Kidney glomerular epithelial cell (primary cell): ENCODE measurements at places on chromosomes 5 and 9.

GRCh38 chr9:37292896-37293295 lies 129.6 kb upstream of the GRHPR start:
- DNase-seq = no peak

DNA sequence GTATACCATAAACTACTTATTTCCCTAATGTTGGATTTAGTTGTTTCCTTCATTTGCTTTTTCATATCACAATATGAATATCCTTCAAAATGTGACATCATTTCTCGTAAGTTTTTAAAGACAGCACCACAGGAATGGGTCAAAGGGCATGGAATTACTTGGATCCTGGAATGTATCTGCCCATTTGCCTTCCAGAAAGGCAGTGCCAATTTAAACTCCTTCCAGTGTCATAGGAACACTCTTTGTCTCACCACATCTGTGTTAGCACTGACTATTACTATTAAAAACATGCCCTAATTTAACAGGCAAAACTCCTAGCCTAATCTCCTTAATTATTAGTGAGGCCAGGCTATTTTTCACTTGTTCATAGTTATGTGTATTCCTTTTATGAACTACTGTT lies 58.0 kb downstream of the SPTLC1 start:
- DNase-seq = no peak

DNA sequence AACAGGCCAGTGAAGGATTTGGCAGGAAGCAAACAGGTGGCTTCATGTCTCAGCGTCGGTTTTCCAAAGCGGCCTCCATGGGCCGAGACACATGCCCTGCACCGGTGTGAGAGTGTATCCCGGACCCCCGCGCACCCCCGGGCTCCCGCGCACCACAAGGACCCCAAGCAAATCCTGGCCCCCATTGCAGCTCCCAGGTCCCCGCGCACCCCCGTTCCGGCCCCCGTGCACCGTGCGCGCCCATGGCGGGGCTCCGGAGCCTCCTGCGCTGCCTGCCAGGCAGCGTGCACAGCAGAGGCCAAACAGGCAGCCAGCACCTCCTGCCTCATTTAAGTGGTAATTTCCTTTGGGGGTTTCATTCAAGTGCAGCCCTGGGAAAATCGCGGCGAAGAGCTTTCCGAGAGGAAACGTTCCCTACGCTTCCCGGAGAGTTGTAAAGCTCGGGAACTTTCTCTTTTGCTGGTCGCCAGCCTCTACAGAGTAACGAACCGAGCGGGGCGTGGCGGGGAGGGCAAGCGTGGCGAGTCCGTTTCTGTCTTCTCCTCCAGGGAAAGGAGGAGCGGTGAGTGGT lies 145.5 kb upstream of the SLC24A2 start:
- DNase-seq = peak; percentile 2

GRCh38 chr9:78218890-78219289 lies 17.0 kb upstream of the CEP78 start:
- no peak for DNase-seq

DNA sequence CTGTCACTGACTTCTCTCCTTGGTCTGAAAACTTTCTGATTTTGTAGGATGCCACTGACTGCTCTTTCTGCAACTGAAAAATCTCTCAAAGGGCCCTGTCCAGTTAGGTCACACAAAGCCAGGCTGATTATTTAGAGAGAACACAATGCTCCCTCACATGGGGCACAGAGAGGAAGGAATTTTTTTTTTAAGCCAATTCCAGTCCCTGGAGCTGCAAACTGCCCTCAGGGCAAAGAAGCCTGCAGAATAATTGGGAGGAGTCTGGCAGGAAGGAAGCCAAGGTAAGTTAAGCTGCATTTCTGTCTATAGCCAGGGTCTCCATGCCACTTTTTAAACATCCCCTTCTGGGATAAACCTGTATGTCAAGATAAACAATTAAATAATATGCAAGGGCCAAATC lies 305.5 kb downstream of the ZSWIM6 start:
- no peak for DNase-seq

- no peak for DNase-seq
These were observed 328.2 kb downstream of the SH3GL2 start for GRCh38 chr9:17906841-17907778.

GRCh38 chr9:114484854-114485443 lies 20.3 kb downstream of the WHRN start:
- no peak for DNase-seq

GRCh38 chr5:573976-574375 lies 38.2 kb upstream of the CEP72 start:
- DNase-seq = no peak

GRCh38 chr5:151093476-151093889 lies 12.6 kb upstream of the TNIP1 start:
- DNase-seq = peak; percentile 80

GRCh38 chr5:136020383-136021015 lies 8.3 kb upstream of the TGFBI start:
- DNase-seq = peak; percentile 84

DNA sequence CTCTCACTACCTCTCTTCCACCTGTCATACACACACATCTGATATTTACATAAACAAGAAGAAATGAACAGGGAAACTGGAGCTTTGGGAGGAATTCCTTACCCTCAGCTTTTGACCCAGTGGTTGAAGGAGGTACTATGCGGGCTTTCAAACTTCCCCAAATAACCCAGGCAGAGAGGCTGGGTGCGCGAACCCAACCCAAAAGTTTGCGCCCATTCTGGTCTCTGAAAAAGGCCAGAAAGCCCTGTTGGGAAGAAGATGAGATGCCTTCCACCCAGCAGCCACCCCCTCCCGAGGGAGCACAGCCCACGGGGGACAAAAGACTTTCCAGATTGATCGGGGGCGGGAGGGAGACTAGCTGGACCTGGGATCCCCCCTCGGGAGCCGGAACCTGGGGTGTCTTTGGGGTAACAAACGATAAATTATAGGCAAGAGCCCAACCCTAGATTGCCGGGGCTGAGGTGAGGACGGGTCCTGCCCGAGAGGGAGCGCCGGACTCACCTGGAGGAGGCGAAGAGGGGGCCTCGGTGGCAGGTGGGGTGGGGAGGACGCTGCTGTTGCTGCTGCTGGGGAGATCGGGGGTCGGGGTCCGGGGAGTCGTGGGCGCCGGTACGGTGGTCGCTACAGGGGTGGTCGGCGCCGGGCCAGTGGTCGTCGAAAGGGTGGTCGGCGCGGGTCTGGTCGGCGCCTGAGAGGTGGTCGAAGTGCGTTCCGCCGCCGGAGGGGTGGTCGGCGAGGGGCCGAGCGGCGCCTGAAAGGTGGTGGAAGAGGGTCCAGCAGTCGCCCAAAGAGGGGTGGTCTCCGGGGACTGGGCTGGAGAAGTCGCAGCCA lies 798 bp downstream of the MEGF9 start:
- DNase-seq = no peak

DNA sequence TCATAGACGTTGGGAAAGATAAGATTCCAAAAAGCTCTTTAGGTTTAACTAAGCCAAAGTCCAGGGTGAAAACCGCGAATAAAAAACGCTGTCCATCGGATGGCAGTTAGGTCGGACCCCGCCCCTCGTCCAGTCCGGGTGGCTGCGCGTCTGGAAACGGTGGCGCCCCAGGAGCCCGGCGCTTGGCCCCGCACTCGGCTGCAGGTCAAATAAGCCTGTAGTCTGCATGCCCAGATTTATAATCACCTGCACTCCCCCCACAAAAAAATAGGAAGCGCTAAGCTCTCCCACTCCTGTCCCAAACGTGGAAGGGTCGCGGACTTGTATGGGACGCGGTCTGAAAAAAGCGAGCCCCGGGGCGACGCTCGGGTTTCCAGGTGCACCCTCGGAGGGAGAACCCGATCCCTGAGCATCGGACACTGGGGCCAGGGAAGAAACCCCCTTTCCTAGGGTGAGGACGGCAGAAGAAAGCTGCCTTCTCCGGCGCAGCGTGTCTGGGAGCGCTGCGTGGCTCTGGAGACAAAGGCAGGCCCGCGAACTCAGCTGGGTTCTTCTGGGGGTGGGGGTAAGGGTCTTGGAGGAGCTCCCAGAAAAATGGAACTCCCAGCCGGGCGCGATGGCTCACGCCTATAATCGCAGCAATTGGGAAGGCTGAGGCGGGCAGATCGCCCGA lies 923 bp upstream of the ZBTB5 start:
- peak; percentile 70 for DNase-seq

DNA sequence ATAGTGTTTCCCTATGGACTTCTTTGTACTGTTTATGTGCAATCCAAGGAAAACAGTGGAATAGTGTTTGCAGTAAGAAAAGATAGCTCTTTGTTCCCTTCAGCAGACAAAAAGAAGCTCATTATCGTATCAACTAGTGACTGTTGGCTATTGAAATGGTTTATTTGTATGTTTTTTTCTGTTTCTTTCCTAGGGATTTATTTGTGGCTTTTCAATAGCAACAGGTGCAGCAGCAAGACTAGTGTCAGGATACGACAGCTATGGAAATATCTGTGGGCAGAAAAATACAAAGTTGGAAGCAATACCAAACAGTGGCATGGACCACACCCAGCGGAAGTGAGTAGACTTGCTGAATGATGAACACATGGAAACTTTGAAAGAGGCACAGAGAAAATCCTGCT lies 65.1 kb downstream of the SLC44A1 start:
- DNase-seq = no peak

- DNase-seq = peak; percentile 59
These were observed 50.9 kb upstream of the CEMIP2 start for GRCh38 chr9:71819115-71819739.

- no peak for DNase-seq
These were observed 122.7 kb upstream of the LMX1B start for GRCh38 chr9:126490871-126491567.

DNA sequence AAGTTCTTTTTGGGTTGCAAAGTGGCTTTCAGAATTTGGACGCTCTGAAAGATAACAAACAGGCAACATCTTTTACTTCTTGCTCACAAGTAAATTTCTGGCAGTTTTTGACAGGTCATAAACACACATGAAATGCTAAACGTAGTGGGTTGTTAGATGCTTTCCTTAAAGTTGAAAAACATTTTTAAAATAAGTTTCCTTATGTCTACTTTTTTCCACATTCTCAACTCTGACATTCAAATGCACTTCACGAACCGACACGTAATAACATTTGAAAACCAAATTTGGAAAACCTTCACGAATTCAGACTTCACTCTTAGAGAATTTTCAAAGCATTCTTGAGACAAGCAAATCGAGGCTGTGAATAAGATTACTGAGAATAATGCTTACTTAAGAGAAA lies 26.9 kb downstream of the MTX3 start:
- no peak for DNase-seq

DNA sequence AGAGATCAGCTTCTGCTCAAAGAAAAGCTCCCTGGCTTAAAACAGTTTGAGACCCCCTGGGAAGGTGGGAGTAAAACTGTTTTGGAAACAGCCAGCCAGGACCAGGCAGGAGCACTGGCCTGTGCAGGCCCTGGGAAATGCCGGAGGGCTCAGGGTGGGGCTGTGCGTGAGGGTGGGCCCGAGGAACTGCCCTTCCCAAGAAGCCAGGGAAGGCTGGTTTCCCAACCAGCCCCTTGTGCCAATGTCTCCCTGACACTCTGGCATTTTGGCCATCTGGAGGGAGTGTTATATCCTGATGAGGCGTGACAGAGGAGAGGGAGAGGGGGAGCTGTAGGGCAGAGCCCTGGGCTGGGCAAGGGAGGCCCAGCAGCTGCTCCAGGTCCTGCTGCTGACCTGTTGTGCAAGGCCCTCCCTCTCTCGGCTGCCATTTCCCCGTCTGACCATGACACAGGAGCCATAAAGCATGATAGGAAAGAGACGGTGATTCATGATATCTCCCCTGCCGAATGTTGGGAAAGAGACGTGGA lies 16.1 kb downstream of the OLFML2A start:
- peak; percentile 33 for DNase-seq

GRCh38 chr5:41625571-41625970 lies 115.2 kb upstream of the PLCXD3 start:
- DNase-seq = no peak

DNA sequence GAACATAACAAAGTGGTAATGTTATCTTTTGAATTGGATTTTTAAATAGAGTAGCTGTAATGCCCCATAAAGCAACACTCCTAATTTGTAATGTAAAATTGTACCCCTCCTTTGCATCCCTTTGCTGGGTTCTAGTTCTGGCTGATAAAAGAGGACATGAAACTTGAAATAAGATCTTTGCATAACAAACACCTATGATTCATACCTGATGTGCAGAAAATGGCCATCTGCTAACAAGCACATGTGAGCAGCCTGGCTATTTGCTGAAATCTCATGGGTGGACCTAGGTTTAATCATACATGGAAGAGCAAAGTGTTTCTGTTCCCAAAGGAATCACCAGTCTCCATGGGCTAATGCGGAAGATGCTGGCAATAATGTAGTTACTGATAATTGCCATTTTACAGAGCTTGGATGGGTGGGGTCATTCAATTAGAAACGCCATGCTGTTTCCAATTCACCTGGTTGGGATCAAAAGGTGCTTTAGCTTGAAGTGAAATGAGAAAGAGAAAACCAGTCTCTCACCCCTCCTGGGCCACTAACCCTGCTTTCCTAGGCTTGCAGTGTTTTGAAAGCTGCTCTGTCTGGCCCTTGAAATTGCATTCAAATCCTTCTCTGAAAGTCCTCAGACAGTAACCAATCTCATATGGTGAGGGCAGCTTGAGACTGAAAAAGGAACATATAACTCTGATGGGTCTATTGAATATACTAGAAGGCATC lies 585.1 kb downstream of the TLE4 start:
- DNase-seq = no peak

GRCh38 chr5:8196061-8196460 lies 327.1 kb downstream of the MTRR start:
- DNase-seq = no peak

GRCh38 chr5:132627470-132627869 lies 30.5 kb upstream of the IL13 start:
- DNase-seq = no peak

DNA sequence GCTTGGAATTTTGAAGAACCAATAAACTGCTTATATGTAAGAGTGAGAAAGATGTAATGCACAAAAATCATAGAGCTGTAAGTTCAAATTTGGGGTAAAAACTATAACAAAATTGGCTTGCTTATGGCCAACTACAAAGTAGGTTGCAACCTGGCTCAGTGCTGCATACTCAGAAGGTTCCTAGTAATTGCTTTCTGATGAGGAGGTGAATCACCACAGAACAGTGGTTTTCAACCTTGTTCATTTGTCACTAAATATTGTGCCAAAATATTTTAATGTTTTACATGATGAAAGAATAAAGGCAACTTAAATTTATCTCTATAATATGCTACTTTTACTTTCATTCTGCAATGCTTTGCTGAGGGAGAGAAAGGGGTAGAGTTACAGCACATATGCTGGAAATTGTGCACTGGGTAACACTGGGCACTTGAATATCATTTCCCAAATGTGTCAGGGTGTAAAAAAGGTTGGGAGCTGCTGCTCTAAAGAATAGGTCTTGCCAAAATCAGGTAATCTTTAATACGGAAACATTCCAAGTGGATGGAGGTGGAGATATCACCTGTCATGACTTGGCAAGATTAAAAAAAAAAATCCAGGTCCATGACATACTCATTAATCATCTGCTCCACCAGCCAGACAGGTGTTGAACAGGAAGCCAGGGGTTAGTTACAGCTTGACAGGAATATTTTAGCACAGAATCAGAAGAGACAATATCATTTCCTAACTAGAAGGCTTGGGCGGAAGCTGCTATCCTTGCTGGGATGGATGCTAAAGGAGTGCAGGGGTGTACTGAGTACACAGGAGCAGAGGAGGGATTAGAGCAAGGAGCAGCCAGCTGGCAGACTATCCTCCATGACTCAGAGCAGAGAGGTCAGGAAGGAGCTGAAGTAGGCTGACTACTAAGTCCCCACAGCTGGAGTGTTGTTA lies 34.6 kb upstream of the CCL21 start:
- DNase-seq = no peak

- DNase-seq = no peak
These were observed 639 bp downstream of the AMACR start for GRCh38 chr5:34007201-34007620.
